T-cell (primary cell): ENCODE measurements at places on chromosomes 1 and 21. TPM values are rescaled to one million over a fixed set of nuclear protein-coding genes. Genes with fewer than 3 reads are reported as not detected.

DNA sequence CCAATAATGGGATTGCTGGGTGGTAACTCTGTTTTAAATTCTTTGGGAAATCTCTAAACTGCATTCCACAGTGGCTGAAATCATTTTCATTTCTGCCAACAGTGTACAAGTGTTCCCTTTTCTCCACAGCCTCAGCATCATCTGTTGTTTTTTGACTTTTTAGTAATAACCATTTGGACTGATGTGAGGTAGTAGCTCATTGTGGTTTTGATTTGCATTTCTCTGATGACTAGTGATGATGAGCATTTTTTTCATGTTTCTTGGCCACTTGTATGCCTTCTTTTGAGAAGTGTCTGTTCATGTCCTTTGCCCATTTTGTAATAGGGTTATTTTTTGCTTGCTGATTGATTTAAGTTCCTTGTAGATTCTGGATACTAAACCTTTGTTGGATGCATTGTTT lies 131.9 kb upstream of the B3GALT2 start:
- H3K27me3 ChIP-seq, result no peaks in the 10 kb centered on the region
- H3K27ac ChIP-seq, result no peak overlapping the region
- DNase-seq, result no peak
- no peak overlapping the region for H3K4me3 ChIP-seq
- H3K36me3 ChIP-seq, result no peaks in the 10 kb centered on the region

GRCh38 chr1:179300112-179300511 lies 6.5 kb downstream of the SOAT1 start:
- no peaks in the 10 kb centered on the region for H3K27me3 ChIP-seq
- no peak overlapping the region for H3K4me3 ChIP-seq
- H3K27ac ChIP-seq, result peak overlapping the region; percentile 30
- DNase-seq, result no peak
- H3K36me3 ChIP-seq, result no peaks in the 10 kb centered on the region

DNA sequence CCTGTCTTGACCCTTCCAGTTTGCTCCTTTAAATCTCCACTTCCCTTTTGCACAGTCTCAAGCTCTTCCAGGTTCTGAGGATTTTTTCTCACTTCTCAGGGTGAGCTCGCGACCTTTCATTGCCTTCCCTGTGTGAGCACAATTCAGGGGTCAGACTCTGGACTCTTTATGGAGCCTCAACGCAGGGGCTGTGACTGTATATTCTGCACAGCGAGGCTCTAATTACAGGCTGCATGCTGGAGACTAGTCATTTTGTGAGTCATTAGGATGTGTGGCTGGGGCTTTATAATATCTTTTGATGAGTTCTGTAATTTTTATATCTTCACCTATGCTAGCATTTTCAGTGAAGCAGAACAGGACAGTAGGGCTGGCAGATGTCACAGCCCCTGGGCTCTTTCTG lies 270.7 kb downstream of the KAZN start:
- no peaks in the 10 kb centered on the region for H3K4me1 ChIP-seq
- no peak for DNase-seq
- no peaks in the 10 kb centered on the region for H3K36me3 ChIP-seq
- H3K27me3 ChIP-seq, result peaks cover 10% of the 10 kb centered on the region
- H3K4me3 ChIP-seq, result no peak overlapping the region
- H3K27ac ChIP-seq, result no peak overlapping the region

DNA sequence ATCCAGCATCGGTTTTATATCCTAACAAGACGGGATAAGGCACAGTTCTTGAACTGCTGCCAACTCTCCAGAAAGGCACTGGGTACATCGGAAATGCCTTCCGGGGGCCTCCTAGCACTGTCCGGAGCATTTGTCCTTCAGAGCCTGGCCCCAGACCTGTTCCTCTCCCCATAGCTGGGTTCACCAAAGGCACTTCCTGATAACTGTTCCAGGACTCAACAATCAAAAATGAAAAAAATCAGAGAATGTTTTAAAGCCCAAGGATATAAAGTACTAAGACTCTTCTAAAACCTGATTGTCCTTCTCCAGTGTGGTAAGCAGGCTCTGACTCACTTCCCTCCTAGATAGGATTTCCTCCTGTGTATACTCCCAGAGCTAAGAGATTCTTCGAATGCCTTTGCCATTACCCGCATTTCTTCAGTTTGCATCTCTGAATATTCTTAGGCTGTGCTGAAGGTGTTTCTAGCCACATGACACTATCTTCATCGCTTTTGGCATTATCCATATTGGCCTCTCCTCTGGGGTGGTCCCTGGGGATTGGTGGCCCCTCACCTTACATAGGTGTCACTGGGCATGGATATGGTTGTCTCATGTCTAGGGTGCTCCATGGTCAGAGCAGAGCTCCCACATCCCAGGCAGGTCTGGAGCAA lies 112.9 kb downstream of the ZBTB18 start:
- H3K27me3 ChIP-seq, result no peaks in the 10 kb centered on the region
- H3K27ac ChIP-seq, result no peak overlapping the region
- no peaks in the 10 kb centered on the region for H3K36me3 ChIP-seq

DNA sequence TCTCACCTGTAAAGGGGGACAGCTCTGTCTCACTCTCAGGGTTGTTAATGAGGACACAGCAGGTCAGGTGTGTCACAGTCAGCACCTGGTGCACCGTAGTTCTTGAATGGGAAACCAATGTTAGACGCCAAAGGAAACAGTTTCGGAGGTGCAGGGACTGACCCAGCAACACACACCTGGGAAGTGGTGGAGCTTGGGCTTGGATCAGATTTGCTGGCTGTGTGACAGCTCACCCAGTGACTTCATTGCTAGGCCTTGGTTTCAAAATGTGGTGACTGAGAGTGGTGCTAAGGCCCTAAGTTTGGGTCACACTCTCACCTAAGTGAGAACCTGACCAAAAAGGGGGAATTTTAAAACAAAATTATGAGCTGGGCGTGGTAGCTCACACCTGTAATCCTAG lies 34.9 kb downstream of the ALPL start:
- no peak for DNase-seq
- no peak overlapping the region for H3K27ac ChIP-seq
- no peak overlapping the region for H3K4me3 ChIP-seq
- no peaks in the 10 kb centered on the region for H3K36me3 ChIP-seq
- no peaks in the 10 kb centered on the region for H3K4me1 ChIP-seq
- peaks cover 29% of the 10 kb centered on the region for H3K27me3 ChIP-seq

Gene PRMT2
- total RNA-seq, result 258 TPM

Gene AMY1A
- not detected for total RNA-seq

GRCh38 chr1:34532113-34532512 lies 222.7 kb upstream of the GJB5 start:
- H3K4me3 ChIP-seq, result no peak overlapping the region
- H3K27ac ChIP-seq, result no peak overlapping the region
- no peak for DNase-seq
- H3K27me3 ChIP-seq, result no peaks in the 10 kb centered on the region

- H3K36me3 ChIP-seq, result no peaks in the 10 kb centered on the region
- peaks cover 12% of the 10 kb centered on the region for H3K27me3 ChIP-seq
- no peak overlapping the region for H3K27ac ChIP-seq
- no peak for DNase-seq
- H3K4me1 ChIP-seq, result no peaks in the 10 kb centered on the region
Measured at GRCh38 chr1:47104816-47105215, 32.4 kb upstream of the CYP4A22 start.

DNA sequence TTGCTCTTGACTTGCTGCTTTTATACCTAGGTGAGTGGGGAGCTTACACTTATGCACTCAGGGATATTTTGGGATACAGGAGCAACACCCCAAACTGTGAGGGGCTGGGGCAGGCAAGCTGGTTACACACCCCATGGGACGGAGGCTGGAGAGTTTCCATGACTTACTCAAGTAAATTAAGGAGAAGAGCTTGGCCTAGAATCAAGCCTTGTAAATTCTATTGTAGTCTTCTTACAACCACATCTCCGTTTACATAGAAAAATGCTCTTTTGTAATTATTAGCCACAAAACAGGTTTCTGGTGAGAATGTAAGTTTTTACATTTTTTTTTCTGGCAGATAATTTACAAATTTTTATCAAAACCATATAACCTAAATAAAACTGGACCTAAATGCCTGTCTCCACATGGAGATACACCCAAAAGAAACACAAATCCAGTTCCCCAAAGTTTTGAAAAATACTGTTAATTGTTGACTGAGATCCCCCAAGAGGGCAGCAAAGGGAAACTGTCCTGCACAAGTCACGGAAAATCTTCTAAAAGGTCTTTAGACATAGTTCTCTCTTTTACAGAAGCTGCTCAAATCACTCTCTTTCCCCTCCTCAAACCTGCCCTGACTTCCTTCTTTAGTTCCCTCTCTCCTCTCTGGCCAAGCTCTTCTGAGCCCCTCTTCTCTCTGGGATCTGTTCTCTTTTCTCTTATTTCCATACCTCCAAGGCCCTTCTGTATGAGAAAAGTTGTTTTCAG lies 134.0 kb downstream of the HIVEP3 start:
- H3K27ac ChIP-seq, result no peak overlapping the region
- no peaks in the 10 kb centered on the region for H3K27me3 ChIP-seq
- H3K36me3 ChIP-seq, result no peaks in the 10 kb centered on the region
- no peak overlapping the region for H3K4me3 ChIP-seq

DNA sequence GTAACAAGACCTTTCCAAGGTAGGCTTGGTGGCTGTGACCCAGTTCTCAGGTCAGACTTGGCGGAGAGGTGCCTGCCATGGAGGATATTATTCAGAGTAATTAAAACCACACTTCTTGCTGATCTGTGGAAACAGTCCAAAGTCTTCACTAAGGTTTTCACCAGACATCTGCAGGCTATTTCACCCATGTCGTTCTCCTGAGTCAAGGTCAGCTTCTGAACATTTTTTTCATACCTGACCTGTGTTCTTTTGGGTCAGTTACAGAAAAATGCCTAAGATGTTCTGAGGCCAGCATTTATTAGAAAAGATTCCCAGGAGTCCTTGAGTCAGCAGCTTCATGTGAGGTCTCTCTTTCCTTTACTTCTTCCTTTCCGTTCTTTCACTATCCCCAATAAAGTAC lies 54.9 kb downstream of the RGL1 start:
- H3K27me3 ChIP-seq, result no peaks in the 10 kb centered on the region
- H3K36me3 ChIP-seq, result no peaks in the 10 kb centered on the region
- no peaks in the 10 kb centered on the region for H3K4me1 ChIP-seq
- H3K4me3 ChIP-seq, result no peak overlapping the region
- H3K27ac ChIP-seq, result no peak overlapping the region

DNA sequence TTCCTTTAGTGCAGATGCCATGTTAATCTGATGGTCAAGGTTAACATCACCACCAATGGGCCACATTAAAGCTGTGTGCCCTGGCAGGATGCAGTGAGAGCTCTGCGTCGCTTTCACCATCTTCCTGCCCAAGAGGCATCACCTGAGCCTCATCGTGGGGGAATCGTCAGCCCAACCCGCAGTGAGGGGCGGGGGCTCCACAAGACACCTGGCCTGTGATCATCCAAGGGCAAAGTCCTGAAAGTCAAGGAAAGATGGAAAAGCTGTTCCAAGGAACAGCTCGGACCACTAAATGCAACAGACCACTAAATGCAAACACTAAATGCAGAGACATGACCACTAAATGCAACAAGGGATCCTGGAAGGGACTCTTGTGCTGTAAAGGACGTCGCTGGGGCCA lies 49.9 kb downstream of the WDR4 start:
- H3K27ac ChIP-seq, result no peak overlapping the region
- peaks cover 19% of the 10 kb centered on the region for H3K4me1 ChIP-seq
- H3K4me3 ChIP-seq, result no peak overlapping the region
- DNase-seq, result no peak
- H3K36me3 ChIP-seq, result no peaks in the 10 kb centered on the region
- H3K27me3 ChIP-seq, result no peaks in the 10 kb centered on the region

GRCh38 chr1:113628997-113629396 lies 130.3 kb downstream of the PHTF1 start:
- no peak overlapping the region for H3K27ac ChIP-seq
- H3K4me3 ChIP-seq, result no peak overlapping the region
- peaks cover 4% of the 10 kb centered on the region for H3K27me3 ChIP-seq
- DNase-seq, result no peak
- no peaks in the 10 kb centered on the region for H3K36me3 ChIP-seq

Gene CHRM3
- total RNA-seq, result 0.03 TPM

DNA sequence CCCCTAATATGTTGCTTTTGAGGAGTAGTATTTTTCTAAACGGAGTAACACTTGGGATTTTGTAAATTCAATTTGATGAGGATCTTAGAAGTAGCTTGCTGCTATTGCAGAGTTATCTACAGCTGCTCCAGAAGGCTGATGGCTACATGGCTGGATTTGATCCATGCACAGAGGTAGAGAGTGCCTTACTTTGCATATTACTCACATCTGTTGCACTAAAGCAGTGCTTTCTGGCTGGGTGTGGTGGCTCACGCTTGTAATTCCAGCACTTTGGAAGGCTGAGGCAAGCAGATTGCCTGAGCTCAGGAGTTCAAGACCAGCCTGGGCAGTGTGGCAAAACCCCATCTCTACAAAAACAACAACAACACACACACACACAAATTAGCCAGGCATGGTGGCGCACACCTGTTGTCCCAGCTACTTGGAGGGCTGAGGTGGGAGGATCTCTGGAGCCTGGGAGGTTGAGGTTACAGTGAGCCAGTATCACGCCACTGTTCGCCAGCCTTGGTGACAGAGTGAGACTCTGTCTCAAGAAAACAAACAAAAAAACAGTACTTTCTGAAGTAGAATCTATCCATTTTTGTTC lies 24.6 kb downstream of the RALGPS2 start:
- no peak overlapping the region for H3K4me3 ChIP-seq
- no peak for DNase-seq
- H3K27me3 ChIP-seq, result no peaks in the 10 kb centered on the region
- H3K4me1 ChIP-seq, result no peaks in the 10 kb centered on the region

DNA sequence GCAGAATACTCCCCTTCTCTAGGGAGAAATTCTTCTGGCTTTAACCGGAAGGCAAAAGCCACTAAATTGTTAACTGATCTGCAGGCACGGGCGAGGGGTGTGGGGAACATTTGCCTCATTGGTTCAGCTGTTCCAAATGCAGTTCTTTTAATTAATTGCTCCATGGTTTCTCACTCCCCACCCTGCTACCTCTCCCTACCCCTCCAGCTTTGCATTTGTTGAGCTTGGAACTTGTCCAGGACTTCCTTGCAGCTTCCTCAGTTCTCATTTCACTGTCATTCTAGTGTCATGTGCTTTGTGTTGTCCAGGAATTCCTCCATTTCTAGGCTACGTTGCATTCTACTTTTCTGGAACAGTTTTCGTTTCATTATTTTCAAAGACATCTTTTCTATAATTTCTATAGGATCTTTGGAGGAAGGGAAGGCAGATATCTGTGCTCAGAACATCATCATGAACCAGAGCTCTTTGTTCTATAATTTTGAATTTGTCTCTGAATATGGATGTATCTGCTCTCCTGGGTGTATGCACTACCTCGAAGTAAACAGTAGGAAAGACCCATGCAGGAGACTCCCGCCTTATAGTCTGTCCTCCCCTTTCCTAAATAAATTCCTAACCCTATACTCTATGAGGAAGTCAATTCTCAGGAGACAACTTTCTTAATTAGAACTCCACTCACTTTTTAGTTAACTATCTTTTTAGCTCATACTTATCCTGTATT lies 132.4 kb upstream of the LMO4 start:
- H3K4me3 ChIP-seq, result no peak overlapping the region
- DNase-seq, result no peak
- H3K36me3 ChIP-seq, result no peaks in the 10 kb centered on the region
- no peaks in the 10 kb centered on the region for H3K4me1 ChIP-seq
- peaks cover 8% of the 10 kb centered on the region for H3K27me3 ChIP-seq
